ENCODE measurements at places on chromosomes 13 and 19.
A peak's percentile ranks its signal among the peaks of the same experiment; 100 is the strongest.

DNA sequence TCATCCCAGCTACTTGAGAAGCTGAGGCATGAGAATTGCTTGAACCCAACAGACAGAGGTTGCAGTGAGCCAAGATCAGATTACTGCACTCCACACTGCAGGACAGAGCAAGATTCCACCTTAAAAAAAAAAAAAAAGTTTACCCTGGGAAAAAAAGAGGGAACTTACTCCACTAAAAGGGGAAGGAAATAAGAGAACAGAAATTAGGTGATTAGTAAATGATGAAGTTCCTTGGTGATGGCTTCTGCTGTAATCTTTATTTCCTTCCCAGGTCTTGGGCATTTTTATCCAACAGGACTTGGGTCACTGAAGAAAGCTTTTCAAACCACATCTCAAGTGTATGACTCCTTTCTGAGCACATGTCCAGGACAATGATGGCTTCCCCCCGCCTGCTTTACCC is 9.3 kb downstream of the ZNF780A start:
- DNase-seq = no peak

DNA sequence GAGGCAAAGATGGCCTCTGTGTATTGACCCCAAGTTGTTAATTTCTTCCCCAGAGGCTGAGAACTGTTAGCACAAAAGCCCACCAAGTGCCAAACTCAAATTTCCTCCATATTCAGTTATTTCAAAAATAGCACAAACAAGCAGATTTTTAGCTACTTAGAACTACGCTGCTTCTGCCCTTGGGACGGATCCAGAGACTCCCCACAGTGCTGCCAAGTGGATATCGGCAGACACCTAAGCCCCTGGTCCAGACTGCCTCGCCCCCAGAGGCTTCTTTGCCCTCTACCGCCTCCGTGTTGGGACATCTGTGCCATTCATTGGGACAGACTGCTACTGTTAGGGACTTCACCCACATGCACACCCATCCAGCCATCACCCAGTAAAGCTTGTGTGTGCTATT is 188.3 kb downstream of the POSTN start:
- no peak for DNase-seq

GRCh38 chr19:35861640-35862160 is 5.0 kb downstream of the KIRREL2 start:
- DNase-seq = no peak

GRCh38 chr13:62418872-62419271 is 1003.2 kb upstream of the PCDH20 start:
- no peak for DNase-seq

DNA sequence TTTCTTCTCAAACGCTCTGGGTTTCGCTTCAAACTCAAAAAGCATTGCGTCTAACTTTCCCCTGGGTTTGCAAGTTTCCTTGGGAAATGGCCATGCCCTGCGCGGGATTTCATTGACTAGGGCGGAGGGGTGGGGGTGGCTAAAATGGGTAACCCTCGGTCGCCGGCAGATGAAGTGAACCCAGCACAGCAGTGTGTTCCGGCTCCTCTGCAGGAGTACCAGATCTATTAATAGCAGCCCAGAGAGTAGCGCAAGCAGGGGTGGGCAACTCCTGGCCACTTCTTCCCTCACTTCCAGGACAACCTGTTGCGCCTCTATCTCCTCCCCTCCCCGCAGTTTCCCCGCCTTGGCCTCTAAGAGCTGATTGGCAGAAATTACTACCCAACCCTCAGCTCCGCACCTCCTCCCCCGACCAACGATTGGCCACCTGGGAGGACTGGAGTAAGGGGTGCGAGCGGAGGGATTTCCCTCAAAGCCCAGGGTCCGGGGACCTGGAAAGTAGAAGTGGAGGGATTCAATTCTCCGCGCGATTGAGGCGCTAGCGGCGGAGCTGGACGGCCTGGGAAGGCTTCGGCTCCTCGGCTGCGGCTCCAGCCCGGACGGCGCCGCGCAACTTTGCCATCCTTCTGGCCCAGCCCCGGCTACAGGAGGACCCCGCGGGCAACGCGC is at the start of gene FREM2:
Gene FREM2 (plus strand): TSS at position 501 of the 669 bp plus-strand sequence. CDS start 268 bp downstream, outside the sequence.
- DNase-seq = no peak

- DNase-seq = no peak
Observed at GRCh38 chr13:29260684-29261083, 334.8 kb downstream of the SLC7A1 start.

- DNase-seq = no peak
Observed at GRCh38 chr13:75689686-75690085, 53.6 kb downstream of the LMO7 start.

DNA sequence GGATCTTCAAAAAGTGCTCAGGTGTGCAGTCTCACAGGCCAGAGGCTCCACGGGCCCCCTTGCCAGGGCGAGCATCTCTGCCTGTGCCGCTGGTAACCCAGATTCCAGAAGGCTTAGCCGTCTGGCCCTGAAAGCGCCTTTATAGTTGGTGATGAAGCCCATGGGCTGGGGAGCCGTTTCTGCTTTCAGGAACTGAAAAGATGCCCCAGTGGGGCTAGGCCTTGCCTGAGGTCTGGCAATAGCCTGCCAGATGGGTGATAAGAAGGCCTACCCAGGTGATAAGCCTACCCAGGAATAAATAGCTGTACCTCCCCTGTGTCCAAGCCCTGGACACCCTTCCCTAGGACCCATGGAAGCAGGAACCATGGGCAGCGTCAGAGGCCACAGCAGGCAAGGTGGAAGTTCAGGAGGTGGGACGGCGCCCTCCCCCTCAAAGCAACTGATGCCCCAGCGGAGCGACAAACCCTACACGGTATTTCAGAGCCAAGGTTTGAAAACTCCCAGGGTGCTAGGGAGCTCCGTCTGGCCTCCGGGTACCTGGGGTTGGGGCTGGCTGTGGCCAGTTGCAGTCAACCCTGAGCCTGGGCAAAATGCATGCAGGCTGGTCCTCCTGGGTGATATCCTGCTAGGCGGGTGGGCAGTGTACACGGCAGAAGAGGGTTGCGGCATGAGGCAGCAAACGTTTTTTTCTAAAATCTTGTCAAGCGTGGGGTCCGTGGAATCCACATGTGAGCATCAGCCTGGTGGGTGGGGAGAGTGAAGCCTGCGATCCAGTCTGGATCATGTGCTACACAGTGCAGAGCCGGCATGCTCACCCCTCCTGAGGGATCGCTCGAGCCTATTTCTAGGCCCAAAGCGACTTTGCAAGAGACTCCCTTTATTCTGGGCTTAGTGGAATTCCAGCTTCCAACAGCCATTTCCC is 45.3 kb downstream of the ACTN4 start:
- DNase-seq = no peak

DNA sequence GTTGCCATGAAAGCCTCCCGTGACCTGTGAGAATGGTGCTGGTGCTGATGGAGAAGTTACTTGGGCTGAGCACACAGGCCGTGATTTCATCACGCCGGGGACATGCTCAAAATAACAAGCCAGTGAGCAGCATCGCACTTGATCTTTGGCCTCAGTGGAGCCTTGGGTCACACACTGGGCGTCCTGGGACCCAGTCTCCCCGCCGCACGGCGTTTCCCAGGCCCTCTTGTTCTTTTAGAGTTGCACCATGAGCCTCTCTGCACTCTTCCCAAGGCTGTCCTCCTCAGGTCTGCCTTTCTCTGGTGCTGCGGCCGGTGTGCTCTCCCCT is 9.5 kb upstream of the NDUFS7 start:
- DNase-seq = no peak

GRCh38 chr19:12996406-12997094 is 1.3 kb downstream of the NFIX start:
- no peak for DNase-seq

DNA sequence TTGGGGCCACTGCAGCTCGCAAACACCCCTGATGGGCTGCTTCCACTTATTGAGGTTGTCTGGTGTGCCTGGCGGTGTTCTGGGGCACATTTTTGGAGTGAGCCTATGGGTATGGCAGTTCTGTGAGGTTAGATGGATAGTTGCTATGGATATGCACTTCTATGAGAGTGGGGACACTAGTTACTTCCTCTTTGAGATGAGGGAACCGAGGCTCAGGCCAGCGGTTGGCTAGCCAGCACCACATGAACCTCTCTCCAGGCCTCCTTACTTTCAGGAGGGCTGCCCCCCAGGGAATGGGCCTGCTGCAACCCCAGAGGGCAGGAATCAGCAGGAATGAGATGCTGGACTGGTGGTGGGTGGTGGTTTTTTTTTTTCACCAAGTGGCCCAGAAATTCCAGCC is 13.5 kb upstream of the PRR19 start:
- DNase-seq = no peak

GRCh38 chr19:35056513-35057063 is 15.1 kb downstream of the HPN start:
- DNase-seq = no peak

DNA sequence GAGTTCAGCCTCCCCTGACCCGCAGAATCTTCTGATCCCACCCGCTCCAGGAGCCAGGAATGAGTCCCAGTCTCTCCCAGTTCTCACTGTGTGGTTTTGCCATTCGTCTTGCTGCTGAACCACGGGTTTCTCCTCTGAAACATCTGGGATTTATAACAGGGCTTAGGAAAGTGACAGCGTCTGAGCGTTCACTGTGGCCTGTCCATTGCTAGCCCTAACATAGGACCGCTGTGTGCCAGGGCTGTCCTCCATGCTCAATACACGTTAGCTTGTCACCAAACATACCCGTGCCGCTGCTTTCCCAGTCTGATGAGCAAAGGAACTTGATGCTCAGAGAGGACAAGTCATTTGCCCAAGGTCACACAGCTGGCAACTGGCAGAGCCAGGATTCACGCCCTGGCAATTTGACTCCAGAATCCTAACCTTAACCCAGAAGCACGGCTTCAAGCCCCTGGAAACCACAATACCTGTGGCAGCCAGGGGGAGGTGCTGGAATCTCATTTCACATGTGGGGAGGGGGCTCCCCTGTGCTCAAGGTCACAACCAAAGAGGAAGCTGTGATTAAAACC is 1.1 kb upstream of the APOE start:
- no peak for DNase-seq

GRCh38 chr19:49687566-49688316 is 1.7 kb upstream of the ADM5 start:
- DNase-seq = no peak

- DNase-seq = peak; percentile 91
Observed at GRCh38 chr19:19459707-19460251, 54.3 kb downstream of the GATAD2A start.

DNA sequence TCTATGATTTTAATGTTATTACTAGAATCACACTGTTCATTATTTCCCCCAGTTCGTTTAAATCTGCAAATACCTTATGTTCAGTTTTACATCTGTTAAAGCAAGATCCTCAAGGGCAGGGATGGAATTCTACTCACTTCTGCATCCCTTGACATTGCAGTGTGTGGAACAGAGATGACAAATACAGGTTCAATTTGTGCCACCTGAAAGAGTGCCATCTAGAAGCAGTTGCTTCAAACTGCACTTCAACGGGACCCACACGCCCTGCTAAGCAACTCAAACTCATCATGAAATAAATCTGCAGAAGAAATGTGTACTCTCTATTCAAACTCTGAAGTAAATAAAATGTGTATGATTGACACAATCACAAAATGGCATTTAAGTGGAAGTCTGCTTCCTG is 44.5 kb downstream of the RUBCNL start:
- DNase-seq = no peak

- no peak for DNase-seq
Observed at GRCh38 chr13:32320528-32320927, 5.2 kb downstream of the BRCA2 start.

GRCh38 chr19:32324631-32325285 is 20.7 kb upstream of the ZNF507 start:
- DNase-seq = no peak

DNA sequence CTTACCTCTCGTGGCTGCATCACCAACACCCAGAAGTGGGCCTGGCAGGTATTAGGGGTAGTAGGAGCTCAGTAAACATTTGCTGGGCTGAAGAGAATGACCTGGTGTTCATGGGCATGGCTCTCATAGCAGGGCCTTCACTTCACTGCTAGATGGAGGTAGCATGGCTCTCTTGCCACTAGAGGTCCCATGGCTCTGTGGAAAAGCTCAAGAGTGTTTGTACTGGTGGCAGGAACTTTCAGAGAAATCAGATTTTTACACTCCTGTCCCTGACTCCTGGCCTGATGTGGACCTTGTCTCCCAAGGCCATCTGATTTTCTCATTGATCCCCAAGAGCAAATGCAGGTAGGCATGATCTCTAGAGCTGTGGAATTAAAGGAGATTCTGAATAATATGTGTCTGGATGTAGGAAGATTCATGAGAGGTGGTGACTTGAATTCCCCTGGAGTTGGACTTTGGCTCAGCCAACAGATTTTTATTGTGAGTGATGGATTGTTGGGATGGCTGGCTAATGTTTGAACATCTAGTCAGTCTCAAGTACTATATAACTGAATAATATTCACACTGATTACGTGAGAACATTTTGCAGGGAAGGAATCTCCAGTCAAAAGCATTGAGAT is 5.7 kb downstream of the ZNF574 start:
- no peak for DNase-seq

- DNase-seq = peak; percentile 72
Observed at GRCh38 chr13:41458187-41458760, 924 bp downstream of the RGCC start.

DNA sequence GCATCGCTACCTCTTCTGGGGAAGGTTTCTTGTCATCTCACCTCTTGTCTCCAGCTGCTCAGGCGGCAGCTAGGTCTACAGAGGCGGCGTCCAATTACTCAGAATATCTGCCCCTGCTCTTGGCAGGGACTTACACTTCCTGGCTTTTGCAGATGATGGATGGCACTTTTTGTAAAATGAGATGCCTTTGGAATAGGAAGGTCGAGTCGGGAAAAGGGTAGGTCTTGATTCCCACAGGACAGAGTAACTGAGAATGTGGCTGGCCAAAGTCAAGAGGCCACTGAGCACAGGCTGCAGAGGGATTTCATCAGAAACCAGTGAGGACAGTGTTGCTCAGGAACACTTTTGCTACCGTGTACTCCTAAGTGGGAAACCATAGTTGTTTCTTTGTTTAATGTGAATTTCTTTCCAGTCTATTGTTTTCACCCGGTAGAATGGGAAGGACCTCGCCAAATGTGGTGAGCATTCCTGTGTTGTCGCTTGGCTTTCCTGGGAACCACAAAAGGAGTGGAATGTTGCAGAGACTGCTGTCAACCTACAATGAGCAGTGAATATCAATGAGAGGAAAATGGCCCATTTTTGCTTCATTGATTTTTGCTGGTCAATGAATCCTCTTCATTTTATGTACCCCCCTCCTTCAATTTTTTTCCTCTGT is 383.7 kb downstream of the HS6ST3 start:
- no peak for DNase-seq
